Stimulated activated CD4-positive, alpha-beta T cell treated with anti-CD3 and anti-CD28 coated beads, Interleukin-15, amount 100 ng/mL, for 24 hours (primary cell): ENCODE measurements at places on chromosomes 2 and 18.

GRCh38 chr2:1730015-1730927, 14.0 kb downstream of the PXDN start:
- DNase-seq, result no peak

DNA sequence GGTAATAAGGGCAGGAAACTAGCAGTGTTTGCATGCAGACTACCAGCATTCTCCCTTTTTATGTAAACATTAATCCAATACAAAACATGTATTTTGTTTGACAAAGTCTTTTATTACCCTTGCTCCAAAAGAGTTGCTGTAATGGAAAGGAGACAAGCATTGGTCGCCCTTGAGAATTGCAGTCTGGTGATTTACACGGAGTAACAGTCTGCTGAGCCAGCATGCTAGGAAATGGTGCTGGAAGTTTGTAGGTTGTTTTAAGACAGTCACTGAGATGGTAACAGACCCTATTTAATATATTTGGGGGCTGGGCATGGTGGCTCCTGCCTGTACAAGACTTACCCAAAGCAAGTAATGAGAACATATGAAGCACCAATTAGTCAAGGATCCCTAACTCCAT, 2.8 kb upstream of the PRKCE start:
- DNase-seq, result no peak

- DNase-seq, result no peak
These were observed 25.3 kb downstream of the PSME4 start for GRCh38 chr2:53945538-53945937.

GRCh38 chr2:228655331-228655730, 473.8 kb upstream of the SPHKAP start:
- no peak for DNase-seq

GRCh38 chr2:3040066-3040428, 337.6 kb downstream of the EIPR1 start:
- DNase-seq, result no peak

DNA sequence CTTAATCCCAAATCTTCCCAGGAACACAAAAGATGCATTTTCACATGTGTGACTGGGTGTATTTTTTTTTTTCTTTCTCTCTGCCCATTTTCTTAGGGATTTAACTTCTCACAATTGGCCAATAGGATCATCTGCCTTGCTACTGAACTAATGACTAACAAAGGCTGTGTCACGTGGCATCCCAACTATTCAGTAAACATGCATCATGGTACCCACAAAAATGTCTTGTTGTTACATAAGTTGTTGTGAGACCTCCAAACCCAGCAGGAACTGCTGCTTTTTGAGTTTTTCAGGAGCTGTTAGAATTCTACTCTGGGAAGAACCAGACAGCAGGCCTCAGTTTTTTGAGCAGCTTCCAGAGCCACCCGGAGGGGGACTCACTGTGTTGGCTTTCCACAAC, 31.9 kb downstream of the GAD1 start:
- DNase-seq, result no peak

DNA sequence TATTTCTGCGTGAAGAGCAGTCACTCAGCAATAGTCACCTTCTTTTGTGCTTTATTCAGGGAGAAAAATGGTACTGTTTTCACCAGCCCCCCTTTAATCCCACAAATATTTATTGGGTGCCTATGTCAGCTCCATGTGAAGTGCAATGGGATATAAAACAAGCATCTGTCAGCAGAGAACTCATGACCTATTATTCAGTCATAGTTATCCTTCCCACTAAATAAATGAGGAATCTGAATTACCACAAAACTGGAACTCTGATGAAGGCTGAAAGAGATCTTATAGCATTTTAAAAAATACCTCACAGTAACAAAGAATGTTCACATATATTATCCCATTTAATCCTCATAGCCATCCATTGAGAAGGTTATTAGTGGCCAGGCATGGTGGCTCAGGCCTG, 45.8 kb downstream of the DHX57 start:
- no peak for DNase-seq

DNA sequence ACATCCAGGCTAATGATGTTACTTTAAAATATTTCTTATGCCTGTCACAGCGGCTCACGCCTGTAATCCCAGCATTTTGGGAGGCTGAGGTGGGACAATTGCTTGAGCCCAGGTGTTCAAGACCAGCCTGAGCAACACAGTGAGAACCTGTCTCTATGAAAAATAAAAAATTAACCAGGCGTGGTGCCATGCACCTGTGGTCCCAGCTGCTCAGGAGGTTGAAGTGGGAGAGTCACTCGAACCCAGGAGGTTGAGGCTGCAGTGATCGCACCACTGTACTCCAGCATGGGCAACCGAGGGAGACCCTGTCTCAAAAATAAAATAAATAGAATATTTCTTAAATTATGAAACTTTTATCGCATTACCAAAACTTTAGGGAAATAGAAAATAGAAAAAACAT, 28.1 kb upstream of the ACTR3 start:
- DNase-seq, result no peak

- peak; percentile 55 for DNase-seq
These were observed 1.4 kb downstream of the ARID5A start for GRCh38 chr2:96537734-96538486.

GRCh38 chr2:239157771-239158170, 243.0 kb downstream of the HDAC4 start:
- DNase-seq, result no peak

DNA sequence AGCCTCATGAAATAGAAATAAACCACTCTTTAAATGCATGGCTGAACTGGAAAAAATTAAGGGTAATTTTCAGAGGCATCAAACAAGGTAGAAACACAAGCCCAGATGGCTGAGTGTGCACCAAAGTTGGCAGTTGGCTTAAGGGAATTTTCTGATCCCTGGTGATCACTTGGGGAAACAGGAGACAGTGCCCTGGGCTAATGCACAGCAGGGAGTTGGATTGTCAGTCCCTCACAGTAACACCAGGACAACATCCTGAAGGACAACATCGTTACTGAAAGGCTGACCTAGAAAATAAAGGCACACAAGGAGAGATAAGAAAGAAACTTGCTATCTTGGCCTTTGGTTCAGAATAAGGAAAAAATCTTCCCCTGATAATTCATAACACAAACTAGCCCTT, 417.0 kb downstream of the SLC4A3 start:
- DNase-seq, result no peak

- no peak for DNase-seq
These were observed 249.4 kb downstream of the MEIS1 start for GRCh38 chr2:66684289-66684688.

DNA sequence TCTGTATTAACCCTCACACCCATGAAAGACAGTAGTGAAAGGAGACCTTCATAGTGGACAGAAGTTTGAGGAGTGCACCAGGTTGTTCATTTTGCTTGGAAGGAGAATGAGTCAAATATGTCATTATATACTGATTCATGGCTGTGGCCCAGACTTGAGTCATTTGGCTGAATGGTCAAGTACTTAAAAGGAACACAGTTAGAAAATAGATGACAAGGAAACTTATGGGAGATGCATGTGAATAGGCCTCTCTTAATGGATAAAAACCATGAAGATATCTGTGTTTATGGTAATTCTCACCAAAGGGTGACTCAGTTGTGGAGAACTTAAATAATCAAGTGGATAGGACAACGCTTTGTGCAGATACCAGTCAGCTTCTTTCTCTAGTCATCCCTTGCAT, 524.7 kb upstream of the CNTNAP5 start:
- no peak for DNase-seq
